ENCODE measurements at places on chromosomes 1 and 21. TPM values are rescaled to one million over a fixed set of nuclear protein-coding genes. Genes with fewer than 3 reads are reported as not detected.

DNA sequence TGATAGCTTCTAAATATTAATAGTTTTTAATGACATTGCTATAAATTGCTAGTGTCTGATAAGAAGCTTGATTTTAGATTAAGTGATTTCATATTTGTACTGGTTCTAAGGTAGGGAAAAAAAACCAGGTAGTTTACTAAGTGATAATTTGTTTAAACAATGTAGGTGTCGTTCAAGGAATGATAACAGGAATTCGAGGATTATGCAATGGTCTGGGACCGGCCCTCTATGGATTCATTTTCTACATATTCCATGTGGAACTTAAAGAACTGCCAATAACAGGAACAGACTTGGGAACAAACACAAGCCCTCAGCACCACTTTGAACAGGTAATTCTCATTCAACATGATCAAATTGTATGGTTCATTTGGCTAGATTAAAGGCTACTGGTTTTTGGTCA lies 52.4 kb downstream of the SASS6 start:
- no peaks in the 10 kb centered on the region for H3K27me3 ChIP-seq
- peaks cover 21% of the 10 kb centered on the region for H3K36me3 ChIP-seq
- H3K4me1 ChIP-seq = peaks cover 6% of the 10 kb centered on the region
- H3K4me3 ChIP-seq = no peak overlapping the region

ELOVL1 gene
- 64.7 TPM for total RNA-seq

GRCh38 chr1:47906527-47907176 lies 90.5 kb downstream of the TRABD2B start:
- H3K27me3 ChIP-seq = peaks cover 5% of the 10 kb centered on the region
- H3K4me3 ChIP-seq = no peak overlapping the region

DNA sequence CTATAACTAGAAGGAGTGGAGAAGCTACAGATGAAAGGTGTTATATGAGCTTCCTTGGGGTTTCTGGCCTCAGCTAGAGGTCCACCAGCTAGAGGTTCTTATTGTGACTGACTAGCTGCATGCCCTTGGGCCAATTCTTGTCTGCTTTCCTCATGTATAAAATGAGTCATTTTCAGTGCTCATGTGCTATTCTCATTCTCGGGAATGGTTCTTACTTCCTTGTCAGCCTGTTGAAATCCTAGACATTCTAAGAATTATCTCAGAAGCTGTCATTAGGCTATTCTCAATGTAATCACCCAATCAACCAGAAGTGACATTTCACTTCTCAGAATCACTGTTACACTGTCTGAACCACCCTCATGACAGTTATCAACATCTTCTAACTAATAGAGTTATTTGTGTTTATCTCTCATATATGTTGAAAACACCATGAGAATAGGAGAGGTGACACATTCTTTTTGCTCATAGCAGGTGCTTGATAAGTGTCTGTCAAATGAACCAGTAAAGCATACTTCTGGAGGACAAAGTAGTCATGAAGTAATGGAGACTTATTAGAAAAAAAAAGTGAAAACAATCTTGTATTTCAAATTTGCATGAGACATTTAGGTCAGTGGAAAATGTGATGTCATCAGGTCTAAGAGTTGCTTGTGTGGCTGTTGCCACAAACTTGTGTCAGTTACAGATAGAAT lies 122.8 kb upstream of the IVNS1ABP start:
- H3K4me1 ChIP-seq = peaks cover 8% of the 10 kb centered on the region
- H3K27ac ChIP-seq = no peak overlapping the region
- H3K36me3 ChIP-seq = no peaks in the 10 kb centered on the region

CFAP107 gene
- total RNA-seq = not detected

GRCh38 chr21:42414928-42415769 lies 11.4 kb downstream of the UBASH3A start:
- no peaks in the 10 kb centered on the region for H3K27me3 ChIP-seq
- peak overlapping the region; percentile 67 for H3K4me3 ChIP-seq
- H3K36me3 ChIP-seq = peaks cover 57% of the 10 kb centered on the region
- H3K27ac ChIP-seq = peak overlapping the region; percentile 96
- peak; percentile 98 for DNase-seq
- peaks cover 45% of the 10 kb centered on the region for H3K4me1 ChIP-seq
